ENCODE measurements at places on chromosomes 5 and 9.
A peak's percentile ranks its signal among the peaks of the same experiment; 100 is the strongest.

- no peak for DNase-seq
These were observed 589.9 kb downstream of the DNAH5 start for GRCh38 chr5:13354611-13355010.

DNA sequence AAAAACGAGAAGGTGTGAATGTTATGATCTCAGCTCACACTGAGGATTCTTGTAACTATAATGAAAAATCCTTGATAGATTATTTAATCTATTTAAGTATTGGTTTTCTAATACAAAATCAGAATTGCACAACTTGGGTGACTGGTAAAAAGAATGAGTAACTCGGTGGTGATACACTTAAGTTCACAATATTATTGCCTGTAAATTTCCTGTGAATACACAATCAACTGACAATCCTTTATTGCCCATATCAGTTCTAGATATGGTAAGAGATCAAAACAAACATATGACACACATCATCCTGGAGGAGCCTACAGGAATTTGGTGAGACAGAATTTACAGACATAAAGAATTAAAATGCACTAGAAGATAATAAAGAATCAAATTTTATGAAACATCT, 14.1 kb upstream of the LURAP1L start:
- no peak for DNase-seq

- no peak for DNase-seq
These were observed 2369.4 kb downstream of the MAT2B start for GRCh38 chr5:165874851-165875250.

- no peak for DNase-seq
These were observed 42.5 kb downstream of the PRRC2B start for GRCh38 chr9:131436376-131436775.

DNA sequence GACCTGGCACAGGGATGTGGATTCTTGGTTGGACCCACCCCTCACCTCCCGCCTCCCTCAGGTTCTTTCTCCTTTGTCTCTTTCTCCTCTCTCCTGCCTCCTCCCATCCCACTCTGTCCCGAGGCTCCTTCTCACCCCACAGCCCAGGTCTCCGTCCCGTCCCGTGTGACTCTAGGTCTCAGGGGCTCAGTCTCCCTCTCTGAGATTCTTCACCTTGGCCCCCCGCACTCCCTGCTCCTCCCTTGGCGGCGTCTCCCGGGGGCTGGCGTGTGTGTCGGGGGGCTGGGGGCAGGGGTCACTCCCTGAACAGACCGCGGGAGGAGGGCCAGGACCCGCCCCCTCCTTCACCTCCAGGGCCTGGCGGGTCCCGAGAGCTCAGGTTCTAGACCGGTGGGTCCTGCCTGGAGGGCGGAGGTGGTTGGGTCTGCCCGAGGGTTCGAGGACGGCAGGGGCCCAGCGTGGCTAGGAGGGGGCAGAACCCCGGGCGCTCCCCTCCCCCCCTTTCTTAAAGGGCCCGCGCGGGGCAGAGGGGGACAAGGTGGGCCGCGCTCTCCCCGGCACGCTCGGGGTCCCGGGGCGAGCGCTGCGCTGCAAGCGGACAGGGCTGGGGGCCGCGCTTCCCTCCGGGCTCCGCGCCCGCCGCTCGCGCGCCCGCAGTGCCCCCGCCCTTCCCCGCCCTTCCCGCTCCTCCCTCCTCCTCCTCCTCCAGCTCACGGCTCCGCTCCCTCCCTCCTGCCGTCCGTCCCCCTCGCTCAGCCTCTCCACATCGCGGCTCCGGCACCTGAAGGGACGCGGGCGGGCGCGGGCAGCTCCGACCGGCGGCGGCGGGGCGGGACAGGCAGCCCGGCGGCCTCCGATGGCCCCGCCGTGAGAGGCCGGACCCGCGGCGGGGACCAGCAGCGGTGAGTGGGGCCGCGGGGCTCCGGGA, at the start of gene PSD2:
PSD2 (plus strand) TSS at position 735 of the 928 bp plus-strand sequence. CDS start 13,633 bp downstream, outside the sequence.
- peak; percentile 46 for DNase-seq

DNA sequence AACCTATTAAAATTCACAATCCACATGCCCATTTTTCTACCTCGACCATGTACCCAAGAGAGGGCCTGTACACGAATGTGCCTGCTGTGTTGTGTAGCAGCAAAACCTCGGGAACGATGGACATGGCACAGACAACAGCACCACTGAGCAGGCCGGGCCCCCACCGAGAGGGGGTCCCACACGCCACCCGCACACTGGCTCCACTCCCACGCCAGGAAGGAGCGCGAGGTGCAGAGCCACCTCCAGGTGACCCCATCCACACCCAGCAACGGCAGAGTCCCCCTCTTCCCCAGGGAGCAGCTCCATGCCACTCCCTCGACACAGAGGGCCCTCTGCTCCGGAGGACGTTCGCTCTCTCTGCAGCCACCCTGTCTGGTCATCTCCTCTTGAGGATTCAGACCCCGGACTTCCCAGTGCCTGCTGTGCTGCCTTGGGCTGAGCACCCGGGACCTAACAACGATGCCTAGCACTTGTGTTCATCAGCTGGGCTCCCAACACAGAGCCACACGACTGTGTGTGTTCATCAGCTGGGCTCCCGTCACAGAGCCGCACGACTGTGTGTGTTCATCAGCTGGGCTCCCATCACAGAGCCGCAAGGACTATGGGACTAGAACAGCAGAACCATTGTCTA, 25.3 kb upstream of the ADAMTS2 start:
- DNase-seq = no peak

- DNase-seq = no peak
These were observed 23.9 kb downstream of the TPPP start for GRCh38 chr5:669111-669841.

DNA sequence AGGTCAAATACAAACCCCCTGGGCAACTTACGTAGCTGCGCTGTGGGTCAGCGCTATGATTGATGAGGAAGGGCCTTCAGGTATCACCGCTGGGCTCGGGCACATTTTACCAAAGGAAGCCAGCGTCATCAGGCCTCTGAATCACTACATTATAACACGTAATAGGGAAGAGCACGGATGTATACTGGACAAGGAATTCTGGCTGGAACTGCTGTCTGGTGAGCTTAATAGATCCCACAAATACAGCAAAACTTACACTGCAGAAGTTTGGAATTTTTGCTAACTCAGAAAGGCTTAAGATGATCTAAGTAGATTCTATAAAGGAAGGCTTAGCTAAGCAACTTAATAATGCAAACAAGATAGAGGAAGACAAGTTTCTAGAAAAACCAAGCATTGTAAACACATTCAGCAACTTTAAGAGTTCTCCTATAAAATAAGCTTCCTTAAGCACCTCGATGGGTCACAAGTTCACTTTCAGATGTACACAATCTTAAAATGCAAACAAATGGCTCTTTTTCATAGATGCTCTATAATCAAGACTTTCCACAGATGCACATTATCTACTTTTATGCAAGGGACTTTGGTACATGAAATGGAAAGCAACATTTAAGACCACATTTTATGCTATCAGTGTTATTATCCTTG, 360.1 kb upstream of the PANK3 start:
- no peak for DNase-seq

- DNase-seq = no peak
These were observed 20.6 kb downstream of the FST start for GRCh38 chr5:53501054-53501453.

- no peak for DNase-seq
These were observed 134.6 kb downstream of the TMC1 start for GRCh38 chr9:72656021-72656420.

DNA sequence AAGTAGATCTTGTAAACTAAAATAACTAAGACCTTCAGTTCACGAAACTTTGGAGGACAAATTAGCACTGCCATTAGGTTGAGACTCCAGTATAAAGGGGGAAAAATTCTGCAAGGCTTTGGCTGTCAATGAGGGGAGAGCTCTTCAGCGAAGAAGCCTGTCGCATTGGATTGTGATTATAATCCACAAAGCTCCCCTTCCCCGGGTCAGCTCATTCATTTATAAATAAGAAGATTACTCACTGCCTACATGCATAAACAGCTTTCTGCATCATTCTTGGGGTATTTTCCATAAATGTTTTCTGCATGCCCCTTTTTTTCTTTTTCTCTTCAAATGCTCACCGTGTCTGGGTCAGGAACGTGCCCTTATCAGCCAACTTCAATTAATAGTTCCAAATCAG, 196.7 kb downstream of the EBF1 start:
- no peak for DNase-seq

DNA sequence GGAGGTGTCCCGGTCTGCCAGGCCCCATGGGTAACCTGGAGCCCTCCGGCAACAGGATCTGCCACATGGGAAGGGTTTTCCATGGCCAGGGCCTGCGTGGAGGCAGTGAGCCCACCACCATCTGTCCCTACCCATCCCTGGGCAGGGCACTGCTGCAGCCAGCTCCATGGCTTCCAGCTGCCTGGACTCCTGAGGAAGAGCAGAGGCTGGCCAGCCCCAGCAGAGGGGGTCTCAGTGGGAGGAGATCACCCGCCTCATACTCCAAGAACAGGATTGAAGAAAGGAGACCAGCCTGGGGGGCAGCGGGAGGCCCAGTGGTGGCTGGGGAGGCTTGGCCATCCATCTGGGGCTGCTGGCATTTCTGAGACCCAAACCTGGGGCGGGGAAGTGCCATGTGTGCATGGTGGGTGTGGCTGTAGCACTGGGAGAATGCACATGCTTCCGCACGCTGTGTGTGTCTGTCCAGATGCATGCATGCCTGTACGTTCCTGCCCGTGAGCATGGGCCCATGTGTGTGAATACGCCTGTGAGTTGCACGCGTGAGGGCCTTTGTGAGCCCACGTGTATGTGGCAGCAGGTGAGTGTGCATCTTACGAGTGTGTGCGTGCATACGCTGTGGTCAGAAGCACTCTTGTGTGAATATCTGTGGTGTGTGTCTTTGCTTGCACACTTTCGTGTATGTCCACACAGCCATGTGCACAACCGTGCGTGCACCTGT, 78.5 kb downstream of the LMX1B start:
- no peak for DNase-seq

- DNase-seq = no peak
These were observed 13.3 kb downstream of the MATR3 start for GRCh38 chr5:139306628-139307379.

DNA sequence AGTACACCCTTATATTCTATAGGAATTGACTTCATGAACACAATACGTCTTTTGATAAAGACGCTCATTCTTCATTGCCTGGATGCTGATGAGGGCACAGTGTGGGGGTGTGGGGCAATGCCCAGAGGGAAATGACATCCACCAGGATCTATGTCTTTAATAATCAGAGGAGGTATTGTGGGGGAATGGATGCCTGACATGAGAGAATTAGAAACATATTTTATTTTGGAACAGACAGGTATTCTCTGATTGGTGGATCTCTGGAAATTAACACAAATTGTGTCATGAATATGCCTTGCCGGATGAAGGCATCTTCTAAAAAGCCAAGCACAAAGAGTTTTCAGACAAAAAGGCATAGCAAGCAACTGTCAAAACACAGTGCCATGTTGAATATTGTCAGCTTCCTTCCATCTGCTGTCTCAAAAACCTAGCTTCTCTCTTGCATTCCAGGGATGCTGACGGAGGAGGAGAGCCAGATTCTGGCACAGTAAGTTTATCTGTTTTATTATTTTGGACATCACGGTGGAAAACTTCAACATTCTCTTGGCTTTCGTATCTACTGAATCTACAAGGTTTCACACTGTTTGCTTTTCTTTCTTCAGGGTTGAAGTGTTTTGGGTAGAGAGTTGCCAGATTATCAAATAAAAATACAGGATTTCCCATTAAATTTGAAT, 3.9 kb upstream of the C5orf58 start:
- no peak for DNase-seq

- no peak for DNase-seq
These were observed 192.9 kb downstream of the WDR70 start for GRCh38 chr5:37571985-37572384.

- no peak for DNase-seq
These were observed 5.5 kb upstream of the NINJ1 start for GRCh38 chr9:93139365-93140182.

GRCh38 chr5:123351240-123351639, 72.0 kb downstream of the CEP120 start:
- DNase-seq = no peak

- DNase-seq = no peak
These were observed 96.3 kb downstream of the TTLL11 start for GRCh38 chr9:121996783-121997182.

GRCh38 chr9:135512241-135512603, 9.0 kb upstream of the LCN1 start:
- no peak for DNase-seq

- no peak for DNase-seq
These were observed 25.5 kb upstream of the FBP1 start for GRCh38 chr9:94664801-94665200.
